ENCODE measurements at places on chromosomes 6 and 20. TPM values are rescaled to one million over a fixed set of nuclear protein-coding genes. Genes with fewer than 3 reads are reported as not detected.

The RAET1E gene
- not detected for total RNA-seq

The SLC32A1 gene
- not detected for total RNA-seq

DNA sequence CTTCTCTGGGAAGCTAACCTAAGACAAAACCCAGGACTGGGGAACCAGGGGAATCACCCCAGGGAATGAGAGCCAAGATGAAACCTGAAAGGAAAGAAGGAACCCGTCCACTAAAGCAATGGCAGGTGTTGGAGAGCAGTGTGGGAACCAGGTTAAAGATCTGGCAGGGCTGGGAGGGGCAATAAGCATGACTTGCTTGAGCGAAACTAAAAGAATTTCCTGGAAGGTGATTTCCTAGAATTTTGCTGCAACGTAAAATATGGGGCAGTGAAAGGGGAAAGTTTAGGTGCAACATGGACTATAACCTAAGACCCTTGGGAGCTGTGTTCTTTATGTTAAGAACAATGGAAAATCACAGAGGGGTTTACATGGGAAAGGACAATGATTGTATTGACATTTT lies 126.2 kb upstream of the SSTR4 start:
- DNase-seq: no peak

The WFDC12 gene
- not detected for total RNA-seq

DNA sequence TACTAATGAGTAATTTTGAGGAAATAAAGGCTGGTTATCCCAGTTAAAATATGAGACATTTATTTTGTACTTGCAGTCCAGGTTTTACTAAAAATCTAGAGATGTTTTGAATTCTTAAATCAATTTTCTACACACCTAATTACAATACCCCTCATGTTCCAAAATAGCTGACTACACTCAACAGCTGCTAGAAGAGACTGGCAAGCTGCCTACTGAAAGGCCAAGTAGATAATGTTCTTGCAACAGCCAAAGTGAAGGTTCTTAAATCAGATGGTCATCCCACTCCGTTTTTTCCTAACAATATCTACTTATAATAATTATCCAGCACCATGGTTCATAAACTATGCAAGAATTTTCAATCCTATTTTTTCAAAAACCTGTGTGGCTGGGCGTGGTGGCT lies 69.0 kb downstream of the DTNBP1 start:
- DNase-seq: no peak

Measured in SK-MEL-5 (cell line).